ENCODE measurements at places on chromosomes 3 and 15.

- no peak for DNase-seq
These were observed 11.8 kb downstream of the TNK2 start for GRCh38 chr3:195896361-195897080.

DNA sequence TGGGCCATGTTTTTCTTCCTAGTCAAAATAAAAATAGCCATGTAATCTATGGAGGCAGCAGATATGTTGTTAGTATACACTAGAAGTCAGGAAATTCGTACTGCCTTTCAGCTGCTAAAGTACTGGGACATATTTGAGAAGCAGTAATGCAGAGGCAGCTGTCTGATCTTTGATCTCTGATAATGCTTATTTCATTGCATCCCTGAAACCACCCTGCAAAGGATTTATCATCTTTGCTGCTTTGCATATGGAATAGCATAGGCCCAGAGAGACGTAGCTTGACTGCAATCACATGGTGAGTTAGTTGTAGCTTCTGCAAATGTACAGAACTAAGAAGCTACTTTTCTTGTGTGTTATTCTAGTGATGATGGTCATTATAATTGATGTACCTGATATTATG lies 52.4 kb downstream of the RBM6 start:
- no peak for DNase-seq

- DNase-seq = no peak
These were observed 327.6 kb downstream of the ARRDC4 start for GRCh38 chr15:98288091-98288590.

DNA sequence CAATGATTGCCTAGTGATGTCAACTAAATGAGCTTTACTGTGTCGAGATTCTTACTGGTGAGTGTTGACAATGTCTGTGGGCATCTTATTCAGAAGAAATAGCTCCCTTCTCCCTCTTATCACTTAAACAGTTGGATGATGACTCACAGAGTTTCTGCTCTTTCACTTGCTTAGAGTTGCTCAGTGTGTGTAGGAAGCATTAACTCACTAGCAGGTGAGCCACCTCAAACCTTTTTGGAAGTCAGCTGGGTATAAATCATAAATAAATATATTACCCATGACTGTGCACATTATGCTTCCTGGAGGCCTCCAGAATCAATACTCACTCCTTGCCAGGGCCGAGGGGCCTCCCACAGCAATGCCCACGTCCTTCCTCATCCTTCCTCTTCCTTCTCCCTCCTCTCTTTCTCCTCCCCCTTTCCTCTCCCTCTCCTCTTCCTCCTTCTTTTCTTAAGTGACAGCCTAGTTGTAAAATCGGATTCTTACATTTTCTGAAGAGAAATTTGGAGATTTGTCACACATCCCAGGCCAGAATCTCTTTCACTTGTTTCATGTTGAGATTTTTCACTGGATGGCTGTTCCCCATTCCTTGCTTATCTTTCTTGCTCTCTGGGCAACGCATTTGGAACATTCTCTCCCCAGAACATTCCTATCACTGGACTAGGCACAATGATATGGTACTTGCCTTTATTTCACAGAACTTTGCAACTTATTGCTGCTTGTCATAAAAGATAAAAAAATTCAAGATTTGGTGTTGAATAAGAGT lies 17.5 kb downstream of the SHC4 start:
- DNase-seq = no peak

DNA sequence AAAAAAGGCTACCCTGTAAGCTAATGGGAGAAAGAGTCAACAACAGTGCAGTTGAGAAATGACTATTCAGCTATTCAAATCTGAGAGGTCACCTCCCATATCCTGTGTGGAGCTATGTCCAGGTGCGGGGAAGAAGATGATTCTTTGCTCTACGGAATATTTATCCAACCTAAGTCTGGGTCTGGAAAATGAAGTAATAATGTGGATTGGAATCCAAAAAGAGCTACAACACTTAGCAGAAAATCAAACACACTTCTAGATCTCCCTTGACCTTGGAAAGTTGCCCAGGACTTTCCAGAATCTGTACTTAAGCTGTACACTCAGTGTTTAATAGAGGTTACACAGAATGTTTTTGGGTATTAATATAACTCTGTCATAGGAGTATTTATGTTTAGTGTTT lies 251.9 kb downstream of the NAALADL2 start:
- DNase-seq = no peak

- DNase-seq = peak; percentile 2
These were observed at the start of gene GPR149 for GRCh38 chr3:154430014-154430413. Gene GPR149, minus strand, starts transcription at chr3:154430190. Its CDS starts 575 bp downstream, at chr3:154429615.

GRCh38 chr3:153885359-153885758 lies 235.8 kb upstream of the ARHGEF26 start:
- DNase-seq = no peak

GRCh38 chr3:15467227-15468181 lies 40.1 kb downstream of the EAF1 start:
- no peak for DNase-seq

DNA sequence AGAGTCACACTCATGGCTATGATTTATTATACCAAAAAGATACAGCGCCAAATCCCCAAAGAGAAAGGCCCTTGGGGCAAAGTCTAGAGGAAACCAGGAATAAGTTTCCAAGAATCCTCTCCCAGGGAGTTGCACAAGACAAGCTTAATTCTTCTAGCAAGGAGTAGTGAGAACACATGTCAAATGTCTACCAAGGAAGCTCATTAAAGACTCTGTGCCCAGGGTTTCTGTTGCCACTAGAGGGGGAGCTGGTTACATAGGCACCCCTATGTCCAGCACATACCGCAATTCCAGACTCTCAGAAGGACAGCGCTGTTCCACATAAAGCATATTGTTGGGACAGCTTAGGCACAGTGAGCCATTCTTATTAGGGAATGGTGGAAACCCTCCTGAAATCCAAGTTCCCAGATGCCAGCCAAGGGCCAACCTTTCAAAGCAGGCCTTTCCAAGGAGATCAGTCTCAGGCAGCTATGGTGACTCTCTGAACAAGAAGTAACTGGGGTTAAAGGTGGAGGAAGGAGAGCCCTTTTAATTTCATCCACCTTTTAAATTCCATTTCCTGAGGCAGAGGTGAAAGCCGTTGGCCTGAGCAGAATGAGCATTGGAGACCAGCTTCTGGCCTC lies 194.2 kb downstream of the UACA start:
- DNase-seq = no peak

DNA sequence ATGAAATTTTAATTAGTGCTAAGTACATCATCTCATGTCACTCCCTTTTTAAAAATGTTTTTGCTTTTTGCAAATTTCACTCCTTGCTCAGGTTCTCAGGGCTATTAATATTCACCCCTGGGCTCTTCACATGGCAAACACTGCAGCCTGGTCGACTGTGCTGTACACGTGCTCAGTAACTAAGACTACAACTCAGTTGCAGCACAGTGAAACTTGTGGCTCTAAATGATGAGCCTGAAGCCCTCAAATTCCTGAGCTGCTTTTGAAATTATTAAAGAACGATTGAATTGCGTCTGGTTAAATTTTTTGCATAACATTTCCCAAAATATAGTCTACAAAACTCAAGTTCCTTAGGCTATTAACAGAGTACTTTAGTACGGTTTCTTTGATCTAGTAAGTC lies 159.3 kb upstream of the C2CD4B start:
- DNase-seq = no peak

DNA sequence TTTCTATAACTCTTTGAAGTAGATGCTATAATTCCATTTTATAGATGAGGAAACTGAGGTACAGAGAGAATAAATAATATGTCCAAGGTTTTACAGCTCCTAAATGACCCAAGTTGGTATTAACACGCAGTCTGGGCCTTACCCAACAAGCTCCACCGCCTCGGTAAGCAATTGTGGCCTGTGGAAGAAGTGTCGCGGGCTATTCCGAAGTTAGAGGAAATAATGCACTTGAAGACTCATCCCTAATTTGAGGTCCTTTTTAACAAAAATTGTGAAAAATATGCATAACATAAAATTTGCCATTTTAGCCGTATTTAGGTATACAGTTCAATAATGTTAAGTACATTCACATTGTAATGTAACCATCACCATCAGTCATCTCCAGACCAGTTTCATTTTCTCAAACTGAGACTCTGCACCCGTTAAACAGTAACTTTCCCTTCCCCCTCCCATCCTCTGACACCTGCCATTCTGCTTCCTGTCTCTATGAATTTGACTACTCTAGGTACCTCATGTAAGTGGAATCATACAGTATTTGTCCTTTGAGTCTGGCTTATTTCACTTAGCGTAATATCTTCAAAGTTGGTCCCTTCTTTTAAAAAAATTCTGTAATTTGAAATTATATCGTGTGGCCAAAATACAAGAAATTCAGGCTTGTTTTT lies 18.2 kb downstream of the IDH3A start:
- no peak for DNase-seq

DNA sequence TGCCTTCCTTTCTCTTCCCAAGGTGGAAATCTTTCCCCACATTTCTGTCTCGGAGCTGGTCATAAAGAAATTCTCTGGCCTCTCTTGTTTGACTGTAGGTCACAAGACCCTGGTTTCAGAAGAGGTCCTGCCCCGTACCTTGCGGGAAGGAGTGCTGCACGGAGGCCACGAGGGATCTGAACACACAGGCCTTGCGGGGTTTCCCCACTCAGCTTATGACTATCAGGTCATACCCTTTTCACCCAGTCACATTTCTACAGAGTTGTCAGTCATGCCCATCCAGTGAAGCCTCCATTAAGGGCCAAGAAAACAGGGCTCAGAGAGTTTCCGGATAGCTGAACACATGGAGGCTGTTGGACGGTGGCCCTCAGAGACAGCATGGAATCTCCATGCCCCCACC lies 54.7 kb upstream of the ATP13A3 start:
- DNase-seq = no peak

- no peak for DNase-seq
These were observed 33.2 kb upstream of the NR2C2 start for GRCh38 chr3:14913926-14914778.

GRCh38 chr3:71251156-71251775 lies 332.3 kb downstream of the FOXP1 start:
- no peak for DNase-seq

DNA sequence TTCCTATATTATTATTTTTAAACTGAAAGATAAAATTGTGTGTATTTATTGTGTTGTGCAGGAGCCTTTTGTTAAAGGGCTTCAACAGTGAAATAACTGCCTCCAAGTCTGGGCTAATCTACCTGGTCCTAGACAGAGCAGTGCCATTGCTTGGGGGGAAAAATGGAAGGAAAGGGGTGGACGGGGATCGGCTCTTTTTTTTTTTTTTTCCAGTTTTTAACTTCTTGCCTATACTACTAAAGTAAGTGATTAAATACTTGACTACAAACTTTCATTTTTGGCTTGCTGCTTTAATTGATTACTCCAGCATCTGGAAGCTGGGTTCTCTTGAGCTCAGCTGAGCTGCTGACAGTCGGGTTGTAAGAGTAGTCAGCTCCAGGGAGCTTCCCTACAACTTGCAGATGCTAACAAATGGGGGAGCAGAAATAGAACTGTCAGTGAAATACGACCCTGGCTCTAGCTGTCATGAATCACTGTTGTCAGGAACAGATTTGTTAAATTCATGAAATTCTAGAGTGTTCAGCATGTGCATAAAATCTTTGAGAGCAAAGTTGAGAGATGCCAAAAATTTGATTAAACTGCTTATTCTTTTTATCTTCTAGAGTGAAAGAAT lies 276.7 kb downstream of the ROBO1 start:
- DNase-seq = no peak

DNA sequence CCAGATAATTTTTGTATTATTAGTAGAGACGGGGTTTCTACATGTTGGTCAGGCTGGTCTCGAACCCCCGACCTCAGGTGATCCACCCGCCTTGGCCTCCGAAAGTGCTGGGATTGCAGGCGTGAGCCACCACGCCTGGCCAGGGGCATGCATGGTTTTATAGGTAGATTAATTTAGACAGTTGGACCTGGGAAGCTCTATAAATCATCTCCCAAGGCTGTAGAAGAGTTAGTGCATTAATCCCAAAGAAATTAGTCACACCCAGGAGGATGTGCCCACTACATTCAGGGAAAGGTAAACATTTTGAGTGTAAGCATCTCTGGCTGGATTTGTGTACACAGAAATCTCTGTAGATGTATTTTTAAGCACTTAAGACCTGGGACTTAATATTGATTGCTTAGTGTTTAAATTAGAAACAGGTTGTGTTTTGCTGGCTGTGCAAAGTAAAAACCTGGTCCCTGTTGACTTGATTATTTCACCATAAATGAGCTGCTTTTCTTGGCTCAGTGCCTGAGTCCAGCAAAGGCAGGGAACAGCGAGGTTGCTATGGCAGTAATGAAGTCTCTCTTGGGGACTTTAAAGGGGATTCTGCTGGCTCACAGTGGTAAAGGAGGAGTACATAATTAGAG lies 19.2 kb downstream of the EXOSC7 start:
- DNase-seq = peak; percentile 11

GRCh38 chr3:103813955-103814354 lies 1379.1 kb downstream of the ZPLD1 start:
- no peak for DNase-seq

DNA sequence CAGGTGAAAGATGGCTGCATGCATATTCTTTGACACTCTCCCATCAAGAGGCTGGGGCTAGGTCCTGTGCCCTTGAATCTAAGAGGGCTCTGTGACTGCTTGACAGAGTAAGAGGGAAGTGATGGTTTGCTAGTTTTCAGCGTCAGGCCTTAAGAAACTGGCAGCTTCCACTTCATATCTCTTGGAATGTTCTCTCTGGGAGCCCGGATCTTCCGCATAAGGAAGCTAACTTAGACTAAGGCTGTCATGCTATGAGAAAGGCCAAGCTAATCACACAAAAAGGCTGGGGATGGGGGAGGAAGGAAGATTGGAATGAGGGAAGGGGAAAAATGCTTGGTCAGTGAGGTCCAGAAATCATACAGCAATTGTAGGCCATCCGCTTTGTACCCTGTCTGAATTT lies 50.0 kb downstream of the MB21D2 start:
- DNase-seq = no peak

- DNase-seq = no peak
These were observed 4.4 kb downstream of the MTMR14 start for GRCh38 chr3:9653565-9654248.

DNA sequence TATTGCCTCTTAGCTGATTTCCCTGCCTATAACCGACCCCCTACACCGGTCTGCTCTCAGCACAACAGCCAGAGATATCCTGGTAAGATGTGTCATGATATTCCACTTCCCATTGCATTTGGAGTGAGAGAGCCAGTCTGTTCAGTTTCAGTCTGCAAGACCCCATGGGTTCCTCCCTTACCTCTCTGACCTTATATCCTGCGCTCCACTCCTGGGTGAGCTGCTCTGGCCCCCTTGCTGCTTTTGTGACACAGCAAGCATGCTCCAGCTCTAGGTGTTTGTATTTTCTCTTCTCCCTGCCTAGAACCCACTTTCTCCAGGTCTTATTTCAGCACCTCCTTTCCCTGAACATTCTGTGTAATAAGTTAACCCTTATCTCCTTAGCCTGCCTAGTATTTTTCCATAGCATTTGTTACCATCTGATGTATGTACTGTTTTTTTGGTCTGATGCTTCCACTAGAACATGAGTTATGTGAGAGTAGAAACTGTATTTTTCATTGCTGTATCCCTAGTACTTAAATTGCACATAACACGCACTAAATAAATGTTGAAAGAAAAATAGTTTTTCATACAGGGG lies 44.2 kb downstream of the CMTM8 start:
- no peak for DNase-seq
